Fibroblast of upper back skin (primary cell): ENCODE measurements at places on chromosomes 13 and 19.

DNA sequence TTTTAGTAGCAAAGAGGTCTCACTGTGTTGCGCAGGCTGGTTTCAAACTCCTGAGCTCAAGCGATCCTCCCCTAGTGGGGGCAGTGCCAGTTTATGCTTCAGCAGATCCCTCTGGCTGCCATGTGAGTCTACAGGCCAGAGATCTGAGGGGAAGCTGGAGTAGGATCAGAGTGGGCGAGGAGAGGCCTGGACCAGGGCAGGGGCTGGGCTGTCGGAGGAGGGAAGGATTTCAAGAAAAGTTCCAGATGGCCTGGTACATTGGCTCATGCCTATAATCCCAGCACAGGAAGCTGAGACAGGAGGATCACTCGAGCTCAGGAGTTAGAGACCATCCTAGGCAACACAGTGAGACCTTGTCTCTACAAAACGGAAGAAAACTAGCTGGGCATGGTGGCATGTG, 9.8 kb downstream of the DHX34 start:
- no peak for DNase-seq

DNA sequence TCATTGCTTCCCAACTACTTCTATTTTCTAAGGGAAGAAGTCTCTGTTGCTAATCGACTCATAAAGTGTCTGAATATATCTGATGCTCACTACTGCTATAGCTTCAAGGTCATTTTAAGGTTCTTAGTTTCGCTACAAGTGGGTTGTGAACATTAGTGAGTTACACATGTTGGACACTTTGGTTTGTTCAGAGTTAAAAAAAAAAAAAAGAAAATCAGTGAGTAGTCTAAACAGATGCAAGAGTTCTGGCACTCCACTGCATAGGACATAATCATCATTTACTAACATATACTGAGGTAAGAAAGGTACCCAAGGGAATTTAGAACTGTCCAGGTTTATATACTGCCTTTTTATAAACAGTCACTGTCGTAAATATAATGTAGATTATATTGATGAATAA, 108.8 kb downstream of the KLF12 start:
- DNase-seq, result no peak

- no peak for DNase-seq
Observed at GRCh38 chr19:12953799-12954611, 3.0 kb downstream of the GADD45GIP1 start.

DNA sequence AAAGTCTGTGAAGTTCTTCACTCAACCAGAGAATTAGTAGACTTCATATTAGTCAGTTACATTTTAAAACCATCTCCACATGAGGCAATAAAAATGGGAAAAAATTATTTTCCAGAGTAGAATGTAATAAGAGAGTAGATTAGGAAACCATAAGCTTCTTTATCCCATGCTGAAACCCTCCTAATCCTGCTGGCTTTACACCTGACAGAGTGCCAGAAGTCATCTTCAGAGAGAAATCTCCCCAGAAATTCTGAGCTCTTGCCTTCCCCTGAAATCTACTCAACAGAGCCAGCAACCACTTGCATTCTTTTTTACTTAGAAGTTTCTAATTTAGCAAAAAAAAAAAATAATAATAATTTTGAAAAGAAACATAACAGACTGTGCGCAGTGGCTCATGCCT, 279.9 kb downstream of the NHLRC3 start:
- DNase-seq, result no peak

GRCh38 chr13:113769881-113770280, 10.9 kb downstream of the TMEM255B start:
- no peak for DNase-seq

DNA sequence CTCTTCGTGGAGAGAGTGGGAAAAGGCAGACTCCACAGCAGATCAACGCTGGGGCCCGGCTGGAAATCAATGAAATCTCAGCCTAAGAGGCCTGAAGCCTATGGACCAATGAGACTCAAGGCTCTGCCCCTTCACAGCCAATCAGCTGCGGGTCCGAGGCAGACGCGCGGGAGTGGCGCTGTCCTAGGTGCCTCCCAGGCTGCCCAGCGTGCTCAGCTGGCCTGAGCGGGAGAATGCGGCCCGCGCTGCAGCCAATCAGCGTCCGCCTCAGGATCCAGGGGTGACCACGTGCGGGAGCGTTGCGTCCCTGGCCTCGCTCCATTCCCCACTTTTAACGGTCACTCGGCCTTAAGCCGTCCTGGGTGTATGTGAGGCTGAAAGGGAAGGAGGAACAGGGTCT, at the start of gene ZBTB32:
ZBTB32 (plus strand) TSS at position 341 of the 400 bp plus-strand sequence. CDS start 10,069 bp downstream, outside the sequence.
- DNase-seq, result peak; percentile 52

GRCh38 chr13:35712907-35713761, 236.6 kb upstream of the MAB21L1 start:
- DNase-seq, result peak; percentile 96

GRCh38 chr13:100987948-100988347, 313.4 kb upstream of the TMTC4 start:
- DNase-seq, result peak; percentile 47

DNA sequence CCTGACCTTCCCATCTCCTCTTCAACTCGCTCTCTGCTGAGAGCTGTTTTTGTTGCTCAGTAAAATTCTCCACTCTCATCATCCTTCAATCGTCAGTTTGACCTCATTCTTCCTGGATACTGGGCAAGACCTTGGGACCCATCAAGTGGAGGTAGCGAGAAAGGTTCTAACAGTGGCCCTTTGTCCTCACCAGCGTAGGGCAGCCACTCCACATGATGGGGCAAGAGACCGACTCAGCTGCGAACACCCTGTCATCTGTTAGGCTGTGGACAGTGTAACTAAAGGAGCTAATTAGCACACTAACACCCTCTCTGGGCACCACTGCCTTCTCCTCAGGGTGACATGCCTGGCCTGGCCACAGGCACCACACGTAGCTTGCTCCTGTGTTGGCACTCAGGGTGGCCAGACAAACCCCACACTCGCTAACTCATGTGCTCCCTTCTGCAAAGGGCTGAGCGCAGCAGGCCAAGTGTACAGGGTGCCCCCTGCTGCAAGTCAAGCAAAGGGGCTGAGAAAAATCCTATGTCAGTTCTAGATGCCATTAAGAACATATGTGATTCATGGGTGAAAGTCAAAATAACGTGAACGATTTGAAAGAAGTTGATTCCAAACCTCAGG, 1216.0 kb downstream of the SLITRK5 start:
- DNase-seq, result no peak

DNA sequence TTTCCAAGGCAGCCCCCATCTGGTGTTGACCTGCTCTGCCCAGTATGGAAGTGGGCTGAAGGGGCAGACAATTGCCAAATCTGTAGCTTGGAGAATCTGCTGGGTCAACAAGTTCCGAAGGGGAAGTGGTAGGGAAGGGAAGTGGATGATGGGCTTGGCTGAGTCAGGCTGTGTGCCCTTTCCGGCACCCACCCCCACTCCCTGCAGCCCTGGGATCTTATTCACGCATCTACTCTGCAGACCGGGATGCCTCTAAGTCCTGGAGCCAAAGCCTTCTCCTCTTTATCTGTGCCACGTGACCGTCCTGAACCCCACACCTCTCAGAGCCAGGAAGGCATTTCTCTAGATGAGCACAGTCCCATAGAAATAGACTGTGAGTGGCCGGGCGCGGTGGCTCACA, 7.5 kb upstream of the C5AR2 start:
- DNase-seq, result no peak

DNA sequence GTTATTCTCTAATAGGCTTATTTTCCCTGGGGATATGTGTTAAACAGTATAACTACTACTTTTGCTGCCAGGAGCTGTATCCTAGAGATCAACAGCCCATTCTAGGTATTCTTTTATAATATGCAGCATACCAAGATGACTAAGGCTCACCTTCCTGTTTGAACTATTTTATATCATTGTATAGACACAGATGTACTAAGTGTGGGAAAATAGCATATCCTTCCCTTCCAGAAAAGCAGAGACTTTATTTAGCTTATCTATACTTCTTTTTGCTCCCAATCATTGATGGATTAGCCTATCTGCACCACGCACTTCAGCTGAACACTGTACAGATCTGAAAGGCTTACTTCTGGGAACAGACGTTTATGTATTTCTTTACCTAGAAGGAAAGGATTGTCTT, 82.6 kb downstream of the MAB21L1 start:
- DNase-seq, result no peak

- no peak for DNase-seq
Observed at GRCh38 chr13:32976056-32976805, 40.0 kb upstream of the KL start.

GRCh38 chr13:76379341-76380105, 506.7 kb downstream of the KCTD12 start:
- peak; percentile 4 for DNase-seq

GRCh38 chr19:10604460-10604980, 17.4 kb upstream of the AP1M2 start:
- no peak for DNase-seq

GRCh38 chr13:109537584-109537983, 248.8 kb downstream of the IRS2 start:
- no peak for DNase-seq

DNA sequence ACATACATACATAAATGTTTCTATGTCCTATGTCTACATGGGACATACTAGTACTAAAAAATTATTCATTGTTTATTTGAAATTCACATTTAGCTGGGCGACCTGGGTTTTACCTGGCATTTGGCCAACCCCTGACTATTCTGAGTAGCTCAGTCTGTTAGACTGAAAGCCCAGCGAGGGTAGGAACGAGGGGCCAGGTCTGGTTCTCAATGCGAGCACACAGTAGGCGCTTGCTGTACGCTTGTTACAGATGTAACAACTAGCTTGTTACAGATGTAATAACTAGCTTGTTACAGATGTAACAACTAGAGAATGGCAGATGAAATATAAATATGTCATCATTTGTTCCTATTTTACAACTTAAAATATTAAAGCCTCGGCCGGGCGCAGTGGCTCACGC, 920 bp upstream of the ANO8 start:
- no peak for DNase-seq

GRCh38 chr13:36129539-36129938, 1.6 kb downstream of the DCLK1 start:
- no peak for DNase-seq

GRCh38 chr13:32746474-32746873, 160.2 kb downstream of the PDS5B start:
- DNase-seq, result peak; percentile 23

DNA sequence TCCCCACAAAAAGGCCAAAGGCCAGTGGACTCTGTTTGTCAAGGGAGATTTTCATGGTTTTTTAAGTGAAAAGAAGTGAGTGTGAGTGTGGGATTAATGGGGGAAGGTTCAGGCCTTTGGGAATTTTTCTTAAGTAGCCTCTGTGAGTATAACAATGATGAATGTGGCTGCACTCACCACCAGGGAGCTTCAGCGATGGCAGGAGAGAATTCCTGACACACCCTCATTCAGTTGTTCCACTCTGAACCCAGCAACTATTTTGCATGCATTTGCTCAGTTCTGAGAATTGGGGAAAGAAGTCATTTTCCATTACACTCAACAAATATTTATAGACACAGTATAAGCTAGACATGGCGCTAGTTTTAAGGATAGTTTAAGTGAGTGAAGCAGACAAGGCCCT, 117.9 kb downstream of the CCNA1 start:
- no peak for DNase-seq

GRCh38 chr13:77048681-77049080, 21.7 kb upstream of the FBXL3 start:
- no peak for DNase-seq

- DNase-seq, result no peak
Observed at GRCh38 chr19:44871809-44872208, 19.2 kb upstream of the TOMM40 start.

GRCh38 chr13:105984646-105985045, 550.8 kb downstream of the EFNB2 start:
- no peak for DNase-seq

- DNase-seq, result no peak
Observed at GRCh38 chr13:80245162-80245733, 95.7 kb downstream of the SPRY2 start.

- DNase-seq, result no peak
Observed at GRCh38 chr13:45240143-45240542, 39.3 kb upstream of the KCTD4 start.

DNA sequence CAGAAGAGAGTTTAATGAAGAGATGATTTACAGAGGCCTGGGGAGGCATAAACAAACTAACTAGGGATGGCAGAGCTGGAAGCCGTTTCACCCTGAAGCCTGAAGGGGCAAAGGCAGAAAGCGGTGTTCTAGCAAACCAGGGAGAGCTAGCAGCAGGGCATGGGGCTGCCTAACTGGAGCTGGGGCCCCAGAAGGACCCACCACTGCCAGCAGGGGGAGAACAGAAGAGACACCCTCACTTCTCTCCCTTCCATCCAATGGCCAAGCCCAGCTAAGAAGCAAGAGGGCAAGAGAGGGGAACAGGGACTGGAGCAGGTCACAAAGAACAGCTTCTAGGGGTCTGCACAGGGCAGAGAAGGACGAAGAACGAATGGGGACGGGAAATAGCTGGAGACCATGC, 195.5 kb downstream of the KATNAL1 start:
- DNase-seq, result no peak

- DNase-seq, result no peak
Observed at GRCh38 chr19:27652281-27652680, 1560.7 kb downstream of the UQCRFS1 start.

DNA sequence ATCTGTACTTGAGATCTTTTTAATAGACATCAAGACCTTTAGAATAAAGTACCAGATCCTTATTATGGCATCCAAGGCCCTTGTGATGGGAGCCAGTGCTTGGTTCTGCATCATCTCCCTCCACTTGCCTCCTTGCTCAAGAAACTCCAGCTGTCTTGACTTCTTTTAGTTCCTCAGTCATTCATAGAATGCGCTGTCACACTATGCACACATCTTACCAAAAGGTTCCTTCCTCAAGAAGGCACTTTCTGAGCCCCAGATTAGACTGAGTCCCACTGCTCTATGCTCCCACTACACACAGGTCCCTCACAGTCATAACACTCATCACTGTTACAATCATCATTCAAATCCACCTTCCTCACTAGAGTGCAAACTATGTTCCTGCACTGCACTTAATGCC, 57.8 kb upstream of the ITM2B start:
- DNase-seq, result no peak

DNA sequence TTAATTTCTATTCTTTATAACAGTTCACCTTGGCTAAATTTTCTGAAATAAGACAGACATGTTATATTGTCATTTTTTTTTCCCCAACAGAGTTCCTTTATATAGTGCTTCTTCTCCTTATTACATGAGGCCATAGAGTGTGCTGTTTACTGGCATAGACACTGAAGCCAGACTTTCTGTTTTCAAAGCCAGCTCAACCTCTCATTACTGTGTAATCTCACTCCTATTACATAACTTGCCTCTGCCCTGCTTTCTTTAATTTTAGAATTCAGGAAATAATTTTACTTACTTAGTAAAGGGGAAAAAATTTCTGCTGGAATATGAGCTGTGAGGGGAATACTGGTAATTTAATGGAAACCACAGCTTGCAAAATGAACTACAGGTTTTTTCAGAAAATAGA, 1380.4 kb downstream of the SLITRK1 start:
- DNase-seq, result no peak
